ENCODE measurements at places on chromosomes 11 and 22. TPM values are rescaled to one million over a fixed set of nuclear protein-coding genes. Genes with fewer than 3 reads are reported as not detected.

COA4 gene
- 86.7 TPM for total RNA-seq

CTSD gene
- total RNA-seq: 95.5 TPM

MS4A15 gene
- not detected for total RNA-seq

CDC45 gene
- 47.1 TPM for total RNA-seq

GRCh38 chr11:117484156-117484555, 156.5 kb downstream of the CEP164 start:
- peak overlapping the region; percentile 92 for H3K27ac ChIP-seq
- peaks cover 28% of the 10 kb centered on the region for H3K4me1 ChIP-seq
- H3K36me3 ChIP-seq: no peaks in the 10 kb centered on the region

- H3K4me3 ChIP-seq: no peak overlapping the region
- H3K4me1 ChIP-seq: peaks cover 7% of the 10 kb centered on the region
- peaks cover 38% of the 10 kb centered on the region for H3K27me3 ChIP-seq
- H3K27ac ChIP-seq: no peak overlapping the region
- H3K36me3 ChIP-seq: no peaks in the 10 kb centered on the region
Observed at GRCh38 chr11:45926536-45927331, 4.3 kb downstream of the LARGE2 start.

GRCh38 chr11:71172680-71173079, 79.7 kb downstream of the SHANK2 start:
- H3K4me1 ChIP-seq: no peaks in the 10 kb centered on the region
- peaks cover 13% of the 10 kb centered on the region for H3K27me3 ChIP-seq
- DNase-seq: no peak
- H3K36me3 ChIP-seq: peaks cover 8% of the 10 kb centered on the region

- DNase-seq: peak; percentile 27
- no peaks in the 10 kb centered on the region for H3K27me3 ChIP-seq
- H3K4me3 ChIP-seq: no peak overlapping the region
- no peak overlapping the region for H3K27ac ChIP-seq
- peaks cover 5% of the 10 kb centered on the region for H3K4me1 ChIP-seq
Observed at GRCh38 chr22:17501679-17502285, 61.5 kb upstream of the SLC25A18 start.

GRCh38 chr22:42310291-42311015, 40.0 kb upstream of the TCF20 start:
- H3K36me3 ChIP-seq: no peaks in the 10 kb centered on the region
- H3K27ac ChIP-seq: peak overlapping the region; percentile 17
- DNase-seq: no peak

DNA sequence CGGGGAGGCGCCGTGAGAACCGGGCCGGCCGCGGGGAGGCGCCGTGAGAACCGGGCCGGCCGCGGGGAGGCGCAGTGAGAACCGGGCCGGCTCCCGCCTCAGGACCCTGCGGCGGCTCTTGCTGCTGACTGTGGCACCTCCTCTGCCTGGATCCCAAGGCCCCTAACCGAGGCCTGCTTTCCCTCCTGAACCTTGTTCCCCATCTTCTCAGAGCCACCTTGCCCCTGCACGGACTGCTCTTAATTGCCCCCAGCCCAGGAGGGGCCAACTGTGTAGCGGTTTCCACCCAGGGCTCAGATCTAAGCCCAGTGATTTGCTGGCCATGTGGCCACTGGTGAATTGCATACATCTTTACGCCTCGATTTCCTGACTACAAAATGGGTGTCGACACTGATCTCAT, 112.2 kb upstream of the B3GAT1 start:
- H3K4me3 ChIP-seq: no peak overlapping the region
- peaks cover 11% of the 10 kb centered on the region for H3K4me1 ChIP-seq
- no peaks in the 10 kb centered on the region for H3K36me3 ChIP-seq
- DNase-seq: no peak
- no peaks in the 10 kb centered on the region for H3K27me3 ChIP-seq
- no peak overlapping the region for H3K27ac ChIP-seq

- H3K27ac ChIP-seq: no peak overlapping the region
- no peaks in the 10 kb centered on the region for H3K27me3 ChIP-seq
- peaks cover 14% of the 10 kb centered on the region for H3K4me1 ChIP-seq
Observed at GRCh38 chr22:45341498-45341897, 31.8 kb downstream of the FAM118A start.

DNA sequence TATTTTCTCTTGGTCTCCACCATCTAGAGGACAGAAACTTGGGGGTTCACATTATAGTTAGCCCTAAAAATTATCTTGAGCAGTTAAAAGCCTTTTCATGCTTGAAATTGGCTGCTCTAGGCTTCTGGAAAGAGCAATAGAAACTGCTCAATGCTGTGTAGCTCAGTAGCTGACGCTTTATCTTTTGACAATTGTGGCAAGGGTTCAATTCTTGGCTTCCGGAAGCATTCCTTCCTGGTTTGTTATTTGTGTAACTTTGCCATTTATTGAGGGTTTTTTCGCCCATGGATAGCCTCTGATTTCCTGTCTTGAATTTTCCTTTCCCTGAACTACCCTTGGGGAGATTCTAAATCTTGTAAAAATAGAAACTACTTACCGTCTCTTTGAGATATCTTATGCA, 10.3 kb upstream of the OR56A1 start:
- no peak overlapping the region for H3K27ac ChIP-seq
- no peak for DNase-seq
- no peaks in the 10 kb centered on the region for H3K4me1 ChIP-seq
- no peaks in the 10 kb centered on the region for H3K36me3 ChIP-seq
- no peak overlapping the region for H3K4me3 ChIP-seq

DNA sequence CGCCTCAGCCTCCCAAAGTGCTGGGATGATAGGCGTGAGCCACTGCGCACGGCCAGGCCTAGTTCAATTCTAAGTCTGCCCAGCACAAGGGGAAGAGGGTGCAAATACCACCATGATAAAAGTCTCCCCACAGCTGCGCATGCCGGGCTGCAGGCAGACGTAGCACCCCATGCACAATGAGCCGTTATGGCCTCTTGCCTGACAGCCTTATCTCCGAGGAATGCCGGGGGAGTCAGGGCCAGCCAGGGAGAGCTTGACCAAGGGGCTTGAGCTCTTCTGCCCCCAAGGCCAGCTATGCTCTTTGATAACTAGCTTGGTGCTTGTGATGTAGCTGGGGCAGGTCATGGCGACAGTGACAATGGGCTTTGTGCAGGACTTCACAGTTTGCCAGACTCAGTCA, 13.7 kb upstream of the SCUBE1 start:
- H3K27me3 ChIP-seq: no peaks in the 10 kb centered on the region
- no peak overlapping the region for H3K4me3 ChIP-seq
- no peak for DNase-seq

DNA sequence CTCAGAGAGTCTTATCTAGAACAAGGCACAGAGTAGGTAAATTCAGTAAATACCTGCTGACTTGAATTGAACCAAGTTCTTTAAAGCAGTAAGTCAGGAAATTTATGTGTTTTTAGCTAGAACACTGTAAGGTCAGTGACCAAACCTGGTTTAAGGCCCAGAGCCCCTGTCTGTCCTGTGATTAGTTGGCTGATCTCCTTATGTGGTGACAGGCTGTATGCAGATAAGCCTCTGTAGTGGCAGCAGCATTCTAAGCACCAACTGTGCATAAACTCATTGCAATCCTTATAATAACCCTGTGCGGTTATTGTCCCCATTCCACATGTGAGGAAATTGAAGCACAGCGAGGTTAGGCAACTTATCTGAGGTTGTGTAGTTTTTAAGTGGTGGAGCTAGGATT, 40.5 kb downstream of the FBXO7 start:
- DNase-seq: no peak
- H3K4me3 ChIP-seq: no peak overlapping the region
- H3K4me1 ChIP-seq: no peaks in the 10 kb centered on the region
- no peak overlapping the region for H3K27ac ChIP-seq

Data from neural crest cell (in vitro differentiated cells).